ENCODE measurements at places on chromosomes 5 and 9. TPM values are rescaled to one million over a fixed set of nuclear protein-coding genes. Genes with fewer than 3 reads are reported as not detected.

The CYLC2 gene
- not detected for total RNA-seq

The FAM169A gene
- total RNA-seq, result 34.5 TPM

The NPR2 gene
- 23.4 TPM for total RNA-seq

The SLC34A1 gene
- not detected for total RNA-seq

The PCDHGA7 gene
- not detected for total RNA-seq

The MLANA gene
- total RNA-seq, result not detected

- DNase-seq, result no peak
Observed at GRCh38 chr5:139403418-139403786, 487 bp downstream of the SPATA24 start.

GRCh38 chr9:132943651-132944293 is 644 bp downstream of the TSC1 start:
- no peak for DNase-seq

DNA sequence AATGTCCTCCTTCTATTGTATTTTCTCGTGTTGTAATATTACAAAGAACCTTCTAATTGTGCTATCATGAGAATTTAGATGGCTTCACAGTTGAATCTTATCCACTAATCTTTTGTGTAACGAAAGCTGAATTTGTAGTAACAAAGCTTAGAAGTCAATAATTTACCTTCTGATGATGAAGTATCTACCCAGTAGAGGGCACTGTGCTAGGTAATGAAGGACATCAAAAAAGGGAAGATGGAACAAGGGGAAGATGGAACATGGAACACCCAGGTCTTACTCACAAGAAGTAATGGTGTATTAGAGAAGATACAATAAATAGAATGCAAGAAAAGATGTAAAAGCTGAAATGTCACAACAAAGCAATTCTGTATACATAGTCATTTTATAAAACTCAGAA is 131.0 kb upstream of the CCNG1 start:
- no peak for DNase-seq

GRCh38 chr9:132312873-132313272 is 41.9 kb downstream of the SETX start:
- DNase-seq, result no peak

- DNase-seq, result no peak
Observed at GRCh38 chr9:11064909-11065308, 452.1 kb upstream of the PTPRD start.

GRCh38 chr5:171275841-171276544 is 33.1 kb upstream of the TLX3 start:
- no peak for DNase-seq

- DNase-seq, result no peak
Observed at GRCh38 chr5:139856714-139857113, 61.1 kb downstream of the PSD2 start.

DNA sequence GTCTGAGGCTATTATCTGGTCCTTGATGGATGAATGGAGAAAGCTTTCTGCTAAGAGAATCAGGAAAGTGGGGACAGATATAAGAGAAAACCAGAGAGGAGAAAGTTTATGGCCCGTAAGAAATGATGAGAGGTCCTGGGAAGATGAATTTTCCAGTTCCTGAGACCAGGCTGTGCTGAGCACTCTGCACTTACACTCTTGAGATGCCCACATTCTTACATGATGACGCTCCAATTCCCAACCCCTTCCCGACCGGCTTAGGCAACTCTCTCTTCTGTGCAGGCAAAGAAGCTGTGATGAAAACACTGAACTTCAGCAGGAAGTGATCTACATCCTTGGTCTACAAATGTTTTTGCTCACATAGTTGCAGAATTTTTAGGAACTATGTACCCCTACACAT is 417.0 kb downstream of the ARHGEF28 start:
- no peak for DNase-seq

DNA sequence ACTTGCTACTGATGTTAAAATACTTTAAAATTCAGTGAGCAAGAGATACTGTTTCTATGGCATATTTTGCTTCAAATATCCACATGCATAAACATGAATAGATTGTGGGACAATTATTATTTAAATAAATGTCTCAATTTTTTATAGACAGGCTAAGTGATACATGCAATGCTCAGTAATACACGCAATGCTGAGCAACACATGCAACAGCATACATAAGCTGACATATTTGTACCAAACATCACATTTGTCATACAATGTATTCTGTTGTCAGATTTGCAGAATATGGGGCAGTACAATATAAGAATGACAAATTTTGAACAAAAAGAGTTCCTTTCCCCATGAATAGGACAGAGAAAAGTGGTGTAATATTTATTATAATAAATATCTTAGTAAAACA is 155.5 kb downstream of the PDE4D start:
- no peak for DNase-seq

- no peak for DNase-seq
Observed at GRCh38 chr5:43137326-43137725, 16.6 kb downstream of the ZNF131 start.

- DNase-seq, result no peak
Observed at GRCh38 chr5:39616131-39616530, 191.4 kb upstream of the DAB2 start.

DNA sequence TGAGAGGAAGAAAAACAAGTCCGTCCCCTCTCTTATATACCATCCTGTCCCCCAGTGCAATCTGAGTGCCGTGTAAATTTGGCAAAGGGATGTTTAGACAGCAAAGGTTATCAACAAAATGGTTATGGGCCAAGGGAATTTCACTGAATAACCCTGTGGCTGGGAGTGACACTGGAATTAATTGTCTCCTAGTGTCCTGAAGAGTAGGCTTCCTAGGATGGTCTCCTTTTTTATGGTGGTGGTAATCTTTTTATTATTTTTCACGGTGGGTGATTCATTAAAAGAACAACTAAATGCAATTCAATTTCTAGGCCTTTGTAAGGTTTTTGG is 244.2 kb downstream of the PIK3R1 start:
- DNase-seq, result no peak
